ENCODE measurements at places on chromosomes 5 and 9. TPM values are rescaled to one million over a fixed set of nuclear protein-coding genes. Genes with fewer than 3 reads are reported as not detected.

The FOXI1 gene
- not detected for total RNA-seq

The ZFR gene
- total RNA-seq = 130 TPM

The SMIM33 gene
- total RNA-seq = not detected

The LECT2 gene
- total RNA-seq = not detected

The ADRB2 gene
- total RNA-seq = 0.08 TPM

The P4HA2 gene
- total RNA-seq = 75.5 TPM

The TMEM8B gene
- 2.1 TPM for total RNA-seq

The ANKRD55 gene
- total RNA-seq = not detected

The CCDC180 gene
- total RNA-seq = 0.73 TPM

The SPATA31C1 gene
- 0.10 TPM for total RNA-seq

The CDX1 gene
- not detected for total RNA-seq

The GTF3C4 gene
- total RNA-seq = 37.5 TPM

The DMGDH gene
- not detected for total RNA-seq

The TMED7 gene
- 84.5 TPM for total RNA-seq

The TSPAN17 gene
- total RNA-seq = 25.3 TPM

The DMRT2 gene
- 33.1 TPM for total RNA-seq

The PCDHGB6 gene
- total RNA-seq = 2.6 TPM

The BTNL3 gene
- not detected for total RNA-seq

The PCDH1 gene
- 0.08 TPM for total RNA-seq

The SIT1 gene
- 0.13 TPM for total RNA-seq

The EIF4EBP3 gene
- total RNA-seq = 1.3 TPM

The EGFLAM gene
- total RNA-seq = 0.36 TPM

The C9 gene
- total RNA-seq = not detected

The TXNDC8 gene
- total RNA-seq = not detected

The DIRAS2 gene
- not detected for total RNA-seq

The S1PR3 gene
- total RNA-seq = not detected

The ABLIM3 gene
- total RNA-seq = 0.33 TPM

The CTNND2 gene
- total RNA-seq = not detected

The PGGT1B gene
- 20.1 TPM for total RNA-seq

The MRPL22 gene
- 56.2 TPM for total RNA-seq

The SPATA31A3 gene
- total RNA-seq = not detected

The AQP3 gene
- 17.3 TPM for total RNA-seq

The OMD gene
- 0.08 TPM for total RNA-seq

The FIBCD1 gene
- total RNA-seq = not detected

The FBLL1 gene
- total RNA-seq = not detected

The OR1Q1 gene
- total RNA-seq = not detected

The CNTRL gene
- total RNA-seq = 32.8 TPM

The SH3GLB2 gene
- 21.1 TPM for total RNA-seq

The SNCB gene
- total RNA-seq = not detected

The COL23A1 gene
- not detected for total RNA-seq

The SPATA6L gene
- not detected for total RNA-seq

The CDH9 gene
- total RNA-seq = not detected
